Naive thymus-derived CD4-positive, alpha-beta T cell (primary cell): ENCODE measurements at places on chromosomes 7 and 10.

DNA sequence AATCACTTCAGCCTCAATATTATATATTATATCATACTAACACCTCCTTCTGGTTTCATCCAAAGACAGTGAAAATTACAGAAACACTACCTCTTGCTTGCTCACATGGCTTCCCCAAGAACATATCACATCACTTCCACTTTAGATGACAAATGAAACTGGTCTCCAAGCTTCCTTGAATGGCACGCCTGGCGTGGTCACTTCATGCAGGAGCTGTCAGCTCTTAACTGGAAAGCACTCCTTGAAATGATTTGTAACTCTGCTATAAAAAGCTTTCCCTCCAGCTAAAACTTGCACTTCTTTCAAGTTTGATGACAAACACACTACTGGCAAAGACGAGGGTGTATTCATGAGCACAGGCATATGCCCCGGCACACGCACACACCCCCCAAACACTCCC, 84.1 kb upstream of the INHBA start:
- no peaks in the 10 kb centered on the region for H3K27me3 ChIP-seq
- H3K4me3 ChIP-seq, result no peak overlapping the region

GRCh38 chr7:7228967-7229366, 46.6 kb downstream of the C1GALT1 start:
- H3K4me3 ChIP-seq, result no peak overlapping the region
- no peaks in the 10 kb centered on the region for H3K36me3 ChIP-seq
- no peaks in the 10 kb centered on the region for H3K27me3 ChIP-seq

DNA sequence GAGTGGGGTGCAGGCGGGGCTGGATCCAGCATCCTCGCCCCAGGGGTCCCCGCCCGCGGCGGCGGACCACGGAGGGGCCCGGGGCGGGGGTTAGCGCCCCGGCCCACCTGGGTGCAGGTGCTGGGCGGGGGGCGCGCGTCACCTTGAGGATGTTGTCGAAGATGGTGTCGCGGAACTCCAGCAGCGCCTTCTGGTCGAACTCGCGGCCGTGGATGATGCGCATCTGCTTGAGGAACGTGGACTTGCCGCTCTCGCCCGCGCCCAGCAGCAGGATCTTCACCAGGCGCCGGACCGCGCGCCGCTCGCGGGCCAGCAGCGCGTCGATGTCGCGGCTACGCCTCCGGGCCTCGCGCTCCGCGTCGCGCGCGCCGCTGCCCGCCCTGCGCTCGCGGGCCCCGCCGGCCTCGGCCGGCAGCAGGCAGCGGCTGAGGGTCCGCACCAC, 376 bp downstream of the GNA12 start:
- H3K4me1 ChIP-seq, result peaks cover 12% of the 10 kb centered on the region
- no peaks in the 10 kb centered on the region for H3K27me3 ChIP-seq
- peak overlapping the region; percentile 59 for H3K27ac ChIP-seq
- peak; percentile 24 for DNase-seq
- no peaks in the 10 kb centered on the region for H3K36me3 ChIP-seq
- H3K4me3 ChIP-seq, result peak overlapping the region; percentile 45

GRCh38 chr7:132138817-132139216, 437.5 kb downstream of the PLXNA4 start:
- no peak overlapping the region for H3K27ac ChIP-seq
- H3K36me3 ChIP-seq, result no peaks in the 10 kb centered on the region
- H3K4me3 ChIP-seq, result no peak overlapping the region
